ENCODE measurements at places on chromosomes 4 and X. TPM values are rescaled to one million over a fixed set of nuclear protein-coding genes. Genes with fewer than 3 reads are reported as not detected.

Gene CXorf49
- polyA plus RNA-seq: not detected

GRCh38 chr4:37002625-37003024 is 241.9 kb upstream of the NWD2 start:
- DNase-seq: no peak

Gene KLHL34
- 0.02 TPM for polyA plus RNA-seq

- no peak for DNase-seq
Measured at GRCh38 chr4:15868111-15868510, 70.4 kb downstream of the FGFBP1 start.

Gene PAGE4
- polyA plus RNA-seq: not detected

DNA sequence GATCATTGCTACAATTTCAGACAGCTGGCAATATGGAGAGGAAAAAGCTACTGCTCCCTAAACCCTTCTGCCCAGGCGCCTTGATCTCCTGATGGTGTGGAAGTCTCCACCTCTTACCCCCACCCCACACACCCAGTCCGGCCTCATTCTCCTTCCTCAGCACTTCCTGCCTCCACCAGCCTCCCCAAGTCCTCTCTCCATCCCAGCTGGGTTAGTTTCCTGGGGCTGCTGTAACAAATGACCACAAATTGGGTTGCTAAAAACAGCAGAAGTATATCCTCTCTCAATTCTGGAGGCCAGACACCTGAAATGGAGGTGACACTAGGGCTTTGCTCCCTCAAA is 1.1 kb upstream of the CCNQ start:
- DNase-seq: no peak

DNA sequence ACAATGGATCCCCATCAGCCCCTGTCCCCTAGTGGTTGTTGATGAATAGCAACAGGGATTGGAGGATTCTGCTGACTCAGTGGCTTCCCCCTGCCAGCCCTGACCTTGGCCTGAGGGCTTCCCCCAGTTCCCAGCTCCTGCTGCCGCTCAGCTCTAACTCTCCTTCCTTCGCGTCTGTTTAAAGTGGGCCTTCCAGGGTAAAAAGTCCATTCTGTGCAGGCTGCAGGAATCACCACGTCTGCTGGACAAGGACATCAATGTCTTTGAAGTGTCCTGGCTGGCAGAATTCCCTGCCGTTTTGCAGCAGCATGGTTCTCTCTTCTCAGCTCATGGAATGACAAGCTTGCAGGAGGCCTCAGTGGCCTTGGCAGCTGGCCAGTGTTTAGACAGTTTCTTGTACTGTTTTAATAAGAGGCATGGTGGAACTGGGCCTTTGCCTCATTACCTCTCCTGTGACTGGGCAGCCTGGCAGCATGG is 152.5 kb upstream of the STX18 start:
- no peak for DNase-seq

- no peak for DNase-seq
Measured at GRCh38 chr4:173522951-173523395, 7.1 kb downstream of the HAND2 start.

GRCh38 chrX:12975991-12976558 is 1.2 kb downstream of the TMSB4X start:
- no peak for DNase-seq

- DNase-seq: no peak
Measured at GRCh38 chr4:16158504-16158852, 67.8 kb downstream of the TAPT1 start.

DNA sequence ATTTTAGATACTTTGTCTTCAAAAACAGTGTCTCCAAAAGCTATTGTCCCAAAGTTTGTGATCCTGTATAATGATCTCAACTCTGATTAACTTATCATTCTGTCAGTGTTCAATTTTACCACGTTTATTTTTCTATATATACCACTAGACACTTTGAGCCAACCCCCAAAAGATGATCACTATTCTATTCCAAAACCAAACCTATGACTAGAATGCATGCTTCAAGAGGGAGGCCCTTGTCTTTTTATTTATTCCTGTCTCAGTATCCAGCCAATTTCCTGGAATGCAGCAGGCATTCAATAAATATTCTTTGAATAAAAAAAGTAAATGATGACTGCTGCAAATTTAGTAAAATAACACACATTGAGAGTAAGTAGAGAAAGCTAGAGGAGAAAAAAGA is 275.6 kb downstream of the LDB2 start:
- DNase-seq: no peak

Gene SSX2B
- not detected for polyA plus RNA-seq

DNA sequence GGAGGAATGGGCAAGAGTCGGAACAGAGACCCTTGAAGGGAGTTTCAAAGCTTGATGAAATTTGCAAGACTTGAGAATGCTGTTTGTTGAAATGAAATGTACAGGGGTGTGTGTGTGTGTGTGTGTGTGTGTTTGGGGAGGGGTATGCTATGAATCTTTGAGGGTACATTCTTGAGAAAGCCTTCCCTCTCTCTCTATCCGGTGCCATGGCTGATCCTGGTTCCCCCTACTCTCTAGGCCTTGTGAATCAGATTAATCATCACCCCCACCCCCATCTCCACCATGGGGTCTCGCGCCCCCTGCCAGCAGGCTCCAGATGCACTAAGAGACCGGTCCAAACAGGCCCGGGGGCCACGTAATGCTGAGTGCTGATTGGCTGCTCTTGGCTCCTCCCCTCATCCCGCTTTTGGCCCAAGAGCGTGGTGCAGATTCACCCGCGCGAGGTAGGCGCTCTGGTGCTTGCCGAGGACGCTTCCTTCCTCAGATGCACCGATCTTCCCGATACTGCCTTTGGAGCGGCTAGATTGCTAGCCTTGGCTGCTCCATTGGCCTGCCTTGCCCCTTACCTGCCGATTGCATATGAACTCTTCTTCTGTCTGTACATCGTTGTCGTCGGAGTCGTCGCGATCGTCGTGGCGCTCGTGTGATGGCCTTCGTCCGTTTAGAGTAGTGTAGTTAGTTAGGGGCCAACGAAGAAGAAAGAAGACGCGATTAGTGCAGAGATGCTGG is at the start of gene HTR2C:
HTR2C (plus strand) TSS at position 441 of the 729 bp plus-strand sequence. CDS start 142,851 bp downstream, outside the sequence.
- no peak for DNase-seq

All from pancreas (tissue), 10 donors.